Astrocyte (in vitro differentiated cells and primary cell): ENCODE measurements at places on chromosomes 16 and 17.
A peak's percentile ranks its signal among the peaks of the same experiment; 100 is the strongest.

DNA sequence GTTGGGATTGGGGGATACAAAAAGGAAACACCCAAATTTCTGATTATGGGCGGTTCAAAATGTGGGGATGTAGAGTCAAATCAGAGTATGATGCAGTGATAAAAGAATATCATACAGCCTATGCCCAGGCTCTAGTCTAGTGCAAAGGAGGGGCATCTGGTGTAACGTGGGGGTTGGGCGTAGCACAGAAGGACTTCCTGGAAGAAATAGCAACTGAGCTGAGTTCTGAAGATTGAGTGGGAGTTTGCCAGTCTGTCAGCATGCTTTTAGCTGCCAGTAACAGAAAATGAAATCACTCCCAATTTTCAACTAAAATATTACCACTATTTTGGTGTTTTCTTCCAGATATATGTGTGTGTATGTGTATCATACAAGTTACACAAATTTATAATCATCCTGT is 196.9 kb downstream of the SPECC1 start:
- peak; percentile 59 for DNase-seq
- peaks cover 42% of the 10 kb centered on the region for H3K4me1 ChIP-seq
- H3K27me3 ChIP-seq, result no peaks in the 10 kb centered on the region

DNA sequence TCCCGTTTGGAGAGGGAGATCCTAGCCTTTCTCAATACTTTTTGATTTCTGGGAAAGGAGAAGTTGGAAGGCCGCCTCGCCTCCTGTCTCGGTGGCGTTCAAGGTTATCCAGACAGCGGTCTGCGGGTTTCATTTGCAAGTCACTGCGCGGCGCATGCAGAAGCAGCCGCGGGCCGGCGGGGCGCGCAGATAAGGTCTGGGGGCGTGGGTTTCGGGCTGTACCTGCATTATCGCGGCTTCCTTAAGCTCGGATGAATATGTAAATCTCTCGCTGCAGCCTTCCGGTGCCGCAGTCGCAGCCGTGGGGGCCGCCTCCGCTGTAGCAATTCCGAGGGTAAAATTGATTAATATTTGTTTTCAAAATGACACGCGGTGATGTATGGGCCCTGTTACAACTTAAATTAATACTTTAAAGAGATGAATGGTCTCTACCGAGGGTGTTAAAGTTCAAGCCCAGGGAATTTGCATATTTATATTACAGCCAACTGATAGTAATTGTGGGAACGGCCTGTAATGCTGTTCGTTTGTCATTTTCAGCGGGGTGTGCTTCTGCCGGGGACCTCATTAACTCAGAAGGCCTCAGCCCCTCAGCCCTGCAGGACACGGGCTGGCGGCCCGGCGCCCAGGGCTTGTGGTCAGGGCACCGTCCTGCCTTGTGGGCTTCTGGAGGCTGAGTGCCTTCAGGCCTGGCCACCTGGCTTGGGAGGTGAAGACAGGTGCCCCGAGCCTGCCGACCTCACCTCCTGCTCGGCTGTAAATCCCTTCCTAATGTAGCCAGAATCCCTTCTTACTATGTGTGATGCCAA is 99.4 kb downstream of the CYLD start:
- H3K36me3 ChIP-seq, result no peaks in the 10 kb centered on the region
- DNase-seq, result peak; percentile 46
- H3K27ac ChIP-seq, result no peak overlapping the region
- peaks cover 12% of the 10 kb centered on the region for H3K27me3 ChIP-seq
- peak overlapping the region; percentile 34 for H3K4me3 ChIP-seq

- peaks cover 9% of the 10 kb centered on the region for H3K36me3 ChIP-seq
- DNase-seq, result no peak
- H3K27ac ChIP-seq, result peak overlapping the region; percentile 99
- peaks cover 90% of the 10 kb centered on the region for H3K4me1 ChIP-seq
- H3K4me3 ChIP-seq, result no peak overlapping the region
Observed at GRCh38 chr17:2062571-2063183, 7.8 kb downstream of the HIC1 start.

DNA sequence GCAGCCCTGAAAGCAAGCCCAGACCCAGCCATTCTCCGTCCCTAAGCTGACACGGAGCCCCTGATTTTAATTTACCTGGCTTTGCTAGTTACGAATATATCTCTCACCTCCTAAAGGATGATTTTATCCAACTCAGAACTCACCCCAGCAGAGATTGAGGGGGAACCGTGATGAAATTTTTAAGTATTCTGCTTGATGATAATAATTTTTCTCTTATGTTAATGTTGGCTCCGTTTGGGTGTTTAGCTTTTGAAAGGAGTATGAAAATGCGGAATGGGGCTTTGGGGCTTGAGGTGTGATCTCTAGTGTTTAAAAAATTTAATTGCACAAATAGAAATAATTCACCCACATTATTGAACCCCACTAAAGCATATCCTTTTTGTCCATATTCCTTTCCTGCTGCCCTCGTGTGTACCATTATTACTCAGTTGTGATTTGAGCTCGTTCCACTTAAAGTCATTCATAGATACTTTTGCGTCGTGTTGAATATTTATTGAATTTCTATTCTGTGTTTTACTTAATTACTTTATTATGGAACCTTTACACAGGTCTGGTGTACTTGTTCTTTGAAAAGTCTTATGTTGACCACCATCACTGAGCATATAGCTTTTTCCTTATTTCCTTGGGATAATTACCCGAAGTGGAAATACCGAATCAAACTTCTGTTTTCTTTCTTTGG is 775 bp downstream of the PRPSAP2 start:
- H3K4me3 ChIP-seq, result peak overlapping the region; percentile 92
- peak overlapping the region; percentile 59 for H3K27ac ChIP-seq
- H3K4me1 ChIP-seq, result peaks cover 22% of the 10 kb centered on the region
- DNase-seq, result no peak
- H3K27me3 ChIP-seq, result no peaks in the 10 kb centered on the region
- no peaks in the 10 kb centered on the region for H3K36me3 ChIP-seq

- no peaks in the 10 kb centered on the region for H3K36me3 ChIP-seq
- H3K4me1 ChIP-seq, result peaks cover 15% of the 10 kb centered on the region
- H3K4me3 ChIP-seq, result peak overlapping the region; percentile 51
- H3K27ac ChIP-seq, result peak overlapping the region; percentile 27
Observed at GRCh38 chr16:54936979-54937670, 6.5 kb downstream of the IRX5 start.

GRCh38 chr16:77951788-77952187 is 70.6 kb upstream of the CLEC3A start:
- H3K27ac ChIP-seq, result no peak overlapping the region
- DNase-seq, result no peak
- H3K4me1 ChIP-seq, result no peaks in the 10 kb centered on the region
- no peaks in the 10 kb centered on the region for H3K27me3 ChIP-seq
- H3K4me3 ChIP-seq, result no peak overlapping the region

DNA sequence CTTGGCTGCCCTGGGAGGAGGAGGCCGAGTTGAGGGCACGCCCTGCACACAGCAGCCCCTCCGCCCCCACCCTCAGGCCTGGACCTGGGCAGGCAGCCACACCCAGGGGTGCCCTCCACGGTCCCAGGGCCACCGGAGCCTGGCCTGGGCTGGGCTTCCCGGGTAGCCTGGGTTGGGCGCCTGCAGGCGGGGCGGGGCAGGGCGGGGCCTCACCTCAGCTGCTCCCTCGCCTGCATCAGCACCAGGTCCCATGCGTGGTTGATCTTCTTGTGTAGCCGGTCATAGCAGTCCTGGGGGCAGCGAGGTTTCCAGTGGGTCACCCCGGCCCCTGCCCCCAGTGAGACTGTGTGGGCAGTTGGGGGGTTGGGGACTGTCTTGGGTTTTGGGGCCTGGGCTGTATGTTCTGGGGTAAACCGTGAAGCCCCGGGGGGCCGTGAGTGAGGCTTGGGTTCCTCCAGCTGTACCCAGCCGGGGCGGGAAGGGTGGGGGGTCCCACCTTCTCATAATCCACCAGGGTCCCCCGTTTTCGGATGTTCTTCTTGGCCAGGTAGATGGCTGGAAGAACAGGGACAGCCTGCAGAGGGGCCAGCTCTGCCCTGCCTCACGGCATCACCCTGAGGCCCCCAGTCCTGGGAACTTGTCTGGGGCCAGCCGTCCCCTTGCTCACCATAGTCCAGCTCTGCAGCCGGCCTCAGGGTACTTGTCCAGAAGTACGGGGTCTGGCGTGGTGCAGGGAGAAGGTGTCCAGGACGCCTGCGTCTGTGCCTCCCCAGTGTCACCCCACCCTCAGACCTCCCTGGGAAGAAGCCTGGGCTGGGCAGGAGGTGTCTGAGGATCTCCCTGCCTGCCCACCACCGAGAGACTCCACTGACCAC is 2.0 kb downstream of the RGS11 start:
- DNase-seq, result no peak
- H3K27me3 ChIP-seq, result no peaks in the 10 kb centered on the region
- no peaks in the 10 kb centered on the region for H3K36me3 ChIP-seq
- H3K4me3 ChIP-seq, result no peak overlapping the region
- H3K27ac ChIP-seq, result no peak overlapping the region

- peak overlapping the region; percentile 84 for H3K4me3 ChIP-seq
- peaks cover 19% of the 10 kb centered on the region for H3K4me1 ChIP-seq
- H3K27ac ChIP-seq, result peak overlapping the region; percentile 91
- H3K36me3 ChIP-seq, result peaks cover 2% of the 10 kb centered on the region
Observed at GRCh38 chr17:68456339-68457167, 743 bp downstream of the WIPI1 start.

DNA sequence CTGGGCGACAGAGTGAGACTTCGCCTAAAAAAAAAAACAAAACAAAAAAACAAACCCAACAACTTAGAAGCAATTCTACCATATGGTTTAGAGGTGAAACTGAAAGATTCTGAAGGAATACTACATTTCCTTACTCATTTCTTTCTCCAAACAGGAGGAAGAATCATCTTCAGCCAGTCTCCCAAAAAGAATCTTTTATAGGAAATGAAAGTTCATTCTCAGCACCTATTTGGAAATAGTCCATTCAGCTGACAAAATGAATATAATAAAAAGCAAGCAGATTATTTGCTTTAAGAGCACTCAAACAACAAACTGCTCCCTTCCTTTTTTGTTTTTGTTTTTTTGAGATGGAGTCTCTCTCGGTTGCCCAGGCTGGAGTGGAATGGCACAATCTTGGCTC is 17.7 kb downstream of the GRB2 start:
- H3K36me3 ChIP-seq, result peaks cover 2% of the 10 kb centered on the region
- no peak for DNase-seq
- H3K27me3 ChIP-seq, result no peaks in the 10 kb centered on the region
- H3K27ac ChIP-seq, result no peak overlapping the region
- peaks cover 19% of the 10 kb centered on the region for H3K4me1 ChIP-seq
- no peak overlapping the region for H3K4me3 ChIP-seq

- no peak for DNase-seq
- H3K27ac ChIP-seq, result no peak overlapping the region
- H3K4me1 ChIP-seq, result peaks cover 8% of the 10 kb centered on the region
Observed at GRCh38 chr16:54923055-54923473, 7.6 kb upstream of the IRX5 start.

DNA sequence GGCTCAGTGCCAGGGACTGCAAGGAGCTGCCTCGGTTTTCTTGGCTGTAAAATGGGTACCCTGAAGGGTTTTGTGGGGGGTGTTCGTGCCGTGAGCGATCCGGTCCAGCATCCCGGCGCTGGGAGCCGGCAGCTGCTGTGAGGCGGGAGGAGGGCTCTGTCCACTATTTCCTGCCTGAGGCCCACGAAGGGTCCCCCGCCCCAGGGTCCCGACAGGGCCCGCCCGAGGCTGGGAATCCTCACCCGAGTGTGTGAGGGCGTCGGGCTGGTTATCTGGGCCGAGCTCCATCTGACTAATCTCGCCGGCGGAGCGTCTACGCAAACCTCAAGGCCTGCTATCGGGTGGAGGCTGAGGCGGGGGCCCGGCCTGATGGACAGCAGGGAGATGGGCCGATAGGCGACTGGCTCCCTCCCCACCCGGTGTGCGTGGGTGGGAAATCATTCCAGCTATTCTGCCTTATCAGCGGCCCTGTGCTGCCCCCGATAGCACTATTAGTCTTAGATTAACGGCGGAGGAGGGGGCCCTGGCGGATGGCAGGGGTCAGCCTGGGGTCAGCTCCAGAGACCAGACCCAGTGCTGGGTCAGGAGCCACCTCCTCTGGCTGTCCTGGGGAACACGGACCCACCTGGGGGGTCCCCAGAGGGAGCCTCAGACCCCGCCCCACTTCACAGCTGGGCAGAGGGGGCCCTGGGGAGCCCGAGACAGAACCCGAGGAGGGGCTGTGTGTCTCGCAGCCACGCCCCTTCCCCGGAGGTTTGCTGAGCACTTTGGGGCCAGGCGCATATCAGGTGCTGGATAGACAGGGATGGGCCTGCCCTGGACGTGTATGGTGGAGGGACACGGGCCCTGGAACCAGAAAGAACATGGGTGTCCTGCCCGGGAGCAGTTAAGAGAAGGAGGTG is 44.7 kb downstream of the ZFPM1 start:
- no peaks in the 10 kb centered on the region for H3K27me3 ChIP-seq
- H3K4me3 ChIP-seq, result no peak overlapping the region
- DNase-seq, result peak; percentile 74
- no peaks in the 10 kb centered on the region for H3K4me1 ChIP-seq

DNA sequence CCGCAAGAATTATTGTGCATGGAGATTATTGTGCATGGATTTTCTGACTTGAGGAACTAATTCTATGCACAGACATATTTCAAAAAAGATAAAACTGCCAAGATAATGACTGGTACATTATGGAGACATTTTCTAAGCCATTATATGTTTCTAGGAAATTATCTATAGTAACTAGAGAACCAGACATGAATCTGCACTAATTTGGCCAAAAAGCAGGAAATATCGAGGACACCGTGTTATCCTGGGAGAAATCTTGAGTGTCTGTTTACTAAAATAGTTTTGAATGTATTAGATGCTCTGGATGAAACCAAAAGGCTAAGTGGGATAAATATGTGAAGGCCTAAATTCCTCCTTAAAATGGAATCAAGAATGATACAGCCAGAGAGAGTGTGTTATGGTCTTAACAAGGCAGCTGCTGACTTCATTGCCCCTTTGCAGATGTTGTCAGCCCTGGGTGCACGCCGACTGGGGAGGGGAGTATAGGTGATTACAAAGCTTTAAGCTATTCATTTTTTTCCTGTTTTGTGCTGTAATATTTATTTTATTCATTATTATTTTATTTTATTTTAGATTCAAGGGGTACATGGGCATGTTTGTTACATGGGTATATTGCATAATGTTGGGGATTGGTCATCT is 226.7 kb downstream of the UTP18 start:
- H3K4me1 ChIP-seq, result no peaks in the 10 kb centered on the region
- H3K27ac ChIP-seq, result no peak overlapping the region
- H3K27me3 ChIP-seq, result no peaks in the 10 kb centered on the region
- no peaks in the 10 kb centered on the region for H3K36me3 ChIP-seq
